ENCODE measurements at places on chromosomes 7 and 10.

DNA sequence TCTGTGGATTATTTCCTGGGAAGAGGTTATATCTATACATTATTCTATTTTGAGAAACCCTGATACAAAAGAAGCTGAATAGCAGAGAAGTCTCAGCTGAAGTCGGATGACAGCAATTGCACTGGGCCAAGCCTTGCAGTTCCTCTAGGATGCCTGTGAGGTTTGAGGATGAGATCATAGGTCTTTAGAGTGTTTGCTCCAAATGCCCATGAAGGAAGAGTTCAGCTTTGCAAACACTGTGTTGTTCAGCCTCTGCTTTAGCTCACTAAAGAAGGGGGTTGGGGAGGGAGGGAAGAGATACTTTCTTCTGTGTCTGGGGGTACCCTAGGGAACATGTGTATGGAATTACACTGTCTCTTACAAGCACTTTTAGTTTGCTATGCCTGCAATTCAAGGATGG is 282.5 kb upstream of the NRP1 start:
- DNase-seq: no peak

GRCh38 chr10:112343056-112343806 is 30.7 kb upstream of the ACSL5 start:
- no peak for DNase-seq

GRCh38 chr10:92712016-92712889 is 22.5 kb downstream of the HHEX start:
- no peak for DNase-seq

DNA sequence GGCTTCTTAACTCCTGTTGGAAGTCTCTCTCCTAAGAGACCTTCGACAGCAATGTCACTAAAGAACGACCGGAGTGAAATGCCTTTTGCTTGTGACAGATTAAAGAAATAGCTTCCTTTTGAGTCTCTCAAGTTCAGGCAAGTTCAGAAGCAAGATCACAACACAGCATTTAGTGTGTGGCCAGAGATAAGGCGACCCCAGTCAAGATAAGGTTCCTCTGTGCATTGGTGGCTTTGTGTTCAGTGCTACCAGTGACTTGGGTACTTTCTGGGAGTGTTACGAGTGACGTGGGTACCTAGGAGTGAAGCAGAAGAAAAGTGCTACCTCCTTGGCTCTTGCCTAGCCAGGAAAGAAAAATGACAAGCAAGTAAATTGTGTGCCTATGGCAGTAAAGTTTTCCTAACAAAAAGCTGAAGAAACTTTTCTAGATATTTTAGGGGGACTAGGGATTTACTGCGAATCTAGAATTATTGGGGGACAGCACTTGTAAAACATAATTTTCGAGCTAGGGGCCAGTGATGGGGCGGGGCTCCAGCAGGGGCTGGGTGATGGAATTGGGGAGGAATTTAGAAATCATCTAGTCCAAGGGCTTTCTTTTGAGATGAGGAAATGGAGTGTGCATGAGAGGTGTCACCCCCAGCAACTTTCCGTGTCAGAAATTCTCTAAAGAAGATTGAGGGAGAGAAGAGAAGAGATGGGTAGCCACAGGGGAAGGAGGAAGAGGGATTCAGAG is 191.9 kb upstream of the LYZL2 start:
- no peak for DNase-seq

- no peak for DNase-seq
These were observed 84.7 kb downstream of the MMRN2 start for GRCh38 chr10:86872757-86873156.

GRCh38 chr10:31033147-31033546 is 1.5 kb upstream of the ZNF438 start:
- no peak for DNase-seq

DNA sequence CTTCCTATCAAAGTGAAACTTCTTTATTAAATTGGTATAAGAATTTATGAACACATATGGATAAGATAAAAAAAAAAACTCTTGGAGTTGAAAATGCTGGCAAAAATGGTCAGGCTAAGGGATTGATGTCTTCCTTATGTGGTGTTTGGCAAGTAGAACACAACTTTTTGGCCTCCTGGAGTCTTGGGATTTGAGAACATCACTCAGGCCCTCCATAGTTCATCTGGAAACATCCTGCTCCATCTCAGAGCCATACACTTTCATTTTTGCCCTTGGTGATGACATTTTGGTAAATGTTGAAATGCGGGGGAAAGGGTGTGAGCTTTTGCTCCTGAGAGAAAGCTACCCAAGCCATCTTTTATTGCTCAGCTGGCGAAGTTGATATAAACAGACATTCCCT is 27.5 kb upstream of the BTBD16 start:
- no peak for DNase-seq

DNA sequence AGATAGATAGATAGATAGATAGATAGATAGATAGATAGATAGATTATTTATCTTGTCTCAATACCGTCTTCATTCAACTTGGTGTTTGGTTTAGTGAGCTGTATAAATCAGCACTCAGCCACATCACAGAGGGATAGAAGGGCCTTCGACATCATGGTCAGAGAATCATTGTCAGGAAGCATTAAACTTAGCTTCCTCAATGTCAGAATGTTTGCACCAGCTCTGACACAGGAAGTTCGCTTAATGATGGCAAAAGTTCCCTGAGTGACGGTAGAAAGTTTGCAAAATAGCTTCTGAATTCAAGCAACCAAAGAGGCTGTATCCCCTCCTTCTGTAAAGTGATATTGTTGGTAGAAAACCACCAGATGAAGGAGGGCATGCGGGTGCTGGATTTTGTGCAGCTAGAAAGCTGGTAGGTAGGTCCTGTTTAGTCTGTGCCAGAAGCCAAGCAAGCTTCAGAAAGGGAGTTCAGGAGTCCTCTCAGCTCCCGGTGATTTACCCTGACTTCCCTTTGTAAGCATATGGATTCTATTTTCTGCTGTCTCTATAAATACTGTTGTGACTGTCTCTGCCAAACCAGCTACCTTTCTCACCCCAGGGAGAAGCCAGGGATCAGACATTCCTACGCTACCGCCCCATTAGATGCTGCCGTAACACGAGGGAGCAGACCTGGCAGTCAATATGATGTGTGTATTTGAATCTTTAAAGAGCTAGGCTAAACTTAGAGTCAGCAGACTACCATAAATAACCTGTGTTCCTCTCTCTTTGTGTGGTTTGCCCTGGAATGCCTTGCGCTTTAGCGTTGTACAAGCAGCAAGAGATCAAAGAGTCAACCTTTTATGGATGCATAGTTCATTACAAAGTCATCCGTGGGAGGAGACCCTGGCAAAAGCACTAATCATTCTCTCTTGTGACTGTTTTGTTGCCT is 200.5 kb upstream of the KIAA1217 start:
- DNase-seq: no peak

DNA sequence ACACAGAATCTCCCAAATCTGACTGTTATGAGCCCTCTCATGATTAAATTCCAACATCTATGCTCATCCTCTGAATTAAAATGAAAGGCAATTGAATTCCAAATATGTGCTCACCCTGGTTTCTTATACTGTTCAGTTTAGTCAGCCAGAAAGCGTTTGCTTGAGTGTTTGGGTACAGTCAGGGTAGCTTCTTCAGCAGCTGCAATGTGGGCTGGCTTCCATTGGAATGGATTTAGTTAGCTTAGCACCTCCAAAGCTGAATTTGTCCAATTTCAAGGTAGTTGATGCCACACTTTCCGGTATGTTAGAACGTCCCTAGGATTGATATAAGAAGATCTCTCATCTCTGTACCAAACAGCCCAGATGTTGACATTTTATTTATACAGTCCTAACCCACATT is 9.3 kb downstream of the KLHL7 start:
- no peak for DNase-seq

DNA sequence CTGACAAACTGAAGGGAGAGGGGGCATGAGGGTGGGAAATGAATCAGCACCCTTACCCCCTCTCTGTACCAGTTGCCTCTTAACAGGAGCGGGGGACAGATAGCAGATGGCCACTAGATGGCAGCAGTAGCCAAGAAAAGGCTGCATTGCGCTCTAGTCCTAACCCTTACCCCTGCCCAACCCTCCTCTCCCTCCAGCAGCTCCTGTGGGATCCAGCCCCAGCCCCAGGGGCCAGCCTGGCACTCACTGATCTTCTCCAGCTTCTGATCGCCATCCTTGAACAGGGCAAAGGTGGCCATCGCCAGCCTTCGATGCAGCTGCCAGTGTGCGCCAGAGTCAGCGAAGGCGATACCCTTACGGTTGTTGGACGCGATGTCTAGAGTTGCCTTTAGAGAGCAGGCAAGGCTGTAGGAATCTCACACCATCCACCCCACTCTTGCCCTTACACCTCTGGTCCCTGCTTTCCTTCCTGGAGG is 2.2 kb downstream of the CYP17A1 start:
- DNase-seq: no peak

- DNase-seq: no peak
These were observed 15.8 kb upstream of the DOCK1 start for GRCh38 chr10:126889421-126889820.

- no peak for DNase-seq
These were observed 24.8 kb downstream of the INPP5F start for GRCh38 chr10:119750391-119751230.

DNA sequence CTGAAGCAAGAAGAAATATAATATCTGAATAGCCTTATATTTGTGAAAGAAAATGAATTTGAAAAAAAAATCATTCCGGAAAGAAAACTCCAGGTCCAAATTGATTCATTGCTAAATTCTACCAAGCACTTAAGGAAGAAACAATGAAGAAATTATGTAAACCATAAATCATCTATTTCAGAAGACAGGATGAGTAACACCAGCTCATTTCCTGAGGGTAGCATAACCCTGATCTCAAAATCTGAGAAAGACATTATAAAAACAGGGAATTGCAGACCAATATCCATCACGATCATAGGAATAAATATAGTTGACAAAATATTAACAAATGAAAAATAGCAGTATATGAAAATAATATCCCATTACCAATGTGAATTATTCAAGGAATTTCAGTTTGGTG is 70.1 kb upstream of the RAB18 start:
- DNase-seq: no peak

- no peak for DNase-seq
These were observed 287.4 kb downstream of the CELF2 start for GRCh38 chr10:11304906-11305585.

- peak; percentile 69 for DNase-seq
These were observed 11.5 kb downstream of the AQP1 start for GRCh38 chr7:30923009-30923773.

GRCh38 chr10:17234431-17234945 is 6.4 kb downstream of the VIM start:
- no peak for DNase-seq

DNA sequence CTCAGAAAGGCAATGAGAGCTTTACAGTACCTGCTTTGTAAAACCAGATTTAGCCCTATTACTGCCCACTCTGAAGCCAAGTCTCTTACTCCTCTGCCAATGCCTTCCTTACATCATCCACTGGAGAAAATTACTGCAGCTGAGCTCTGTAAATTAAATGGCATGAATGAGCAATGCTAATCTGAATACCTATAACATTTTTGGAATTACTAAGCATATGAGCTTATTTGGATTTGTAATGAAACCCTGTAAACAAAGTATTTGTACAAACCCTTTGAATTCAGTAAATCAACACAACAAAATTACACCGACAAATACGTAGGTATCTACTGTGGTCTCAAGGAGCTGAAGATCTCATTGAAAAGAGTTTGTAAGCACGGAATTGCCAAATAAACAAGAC is 12.1 kb upstream of the CCNY start:
- no peak for DNase-seq

GRCh38 chr10:131822013-131822691 is 78.7 kb upstream of the PPP2R2D start:
- peak; percentile 81 for DNase-seq

DNA sequence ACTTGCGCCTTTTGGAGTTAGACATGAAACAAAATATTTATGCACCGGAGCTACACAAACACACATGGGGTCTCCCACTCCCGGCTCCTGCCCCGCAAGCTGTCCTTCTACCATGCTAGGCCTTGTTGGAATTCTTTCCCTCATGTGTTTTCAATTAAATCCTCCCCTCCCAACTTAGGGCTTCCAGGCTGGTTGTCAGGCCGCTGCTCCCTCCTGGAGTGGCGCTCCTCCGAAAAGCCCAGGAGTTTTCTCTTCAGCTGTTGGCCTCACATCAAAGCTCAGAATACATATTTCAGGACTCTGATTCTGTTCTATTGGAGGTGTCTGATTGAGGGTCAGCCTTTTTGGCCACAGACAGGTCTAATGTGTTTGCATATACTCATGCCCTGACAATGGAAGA is 113.3 kb downstream of the FANK1 start:
- DNase-seq: no peak

DNA sequence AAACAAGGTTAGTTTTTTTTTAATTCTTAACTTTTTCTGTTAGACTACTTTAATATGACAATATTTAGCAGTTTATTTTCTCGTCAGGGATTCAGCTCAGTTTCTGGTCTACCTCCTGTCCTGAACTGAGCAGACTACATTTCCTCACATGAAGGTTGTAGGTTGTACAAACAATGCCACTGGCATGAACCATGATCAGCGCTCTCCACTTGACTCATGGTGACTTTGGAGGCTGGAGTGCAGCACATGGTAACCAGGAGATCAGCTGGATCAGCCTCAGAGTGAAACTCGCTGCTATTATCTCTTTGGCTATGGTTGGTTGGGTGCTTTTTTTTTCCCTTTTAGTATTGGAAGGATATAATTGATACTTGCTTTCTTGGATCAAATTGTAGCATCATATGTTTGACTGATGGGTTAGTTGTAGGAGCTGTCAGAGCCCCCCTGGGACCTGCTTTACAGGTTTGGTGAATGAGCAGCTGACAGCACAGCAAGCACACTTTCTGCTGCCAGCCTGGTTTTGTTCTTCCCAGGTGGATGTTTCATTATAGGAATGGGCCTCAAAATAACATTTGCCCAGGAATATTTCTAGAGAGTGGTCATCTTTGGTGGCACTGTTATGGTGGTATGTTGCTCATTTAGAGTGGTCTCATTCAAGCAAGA is 556.4 kb downstream of the AUTS2 start:
- no peak for DNase-seq

- no peak for DNase-seq
These were observed 50.1 kb downstream of the SFTPD start for GRCh38 chr10:79898597-79899325.

DNA sequence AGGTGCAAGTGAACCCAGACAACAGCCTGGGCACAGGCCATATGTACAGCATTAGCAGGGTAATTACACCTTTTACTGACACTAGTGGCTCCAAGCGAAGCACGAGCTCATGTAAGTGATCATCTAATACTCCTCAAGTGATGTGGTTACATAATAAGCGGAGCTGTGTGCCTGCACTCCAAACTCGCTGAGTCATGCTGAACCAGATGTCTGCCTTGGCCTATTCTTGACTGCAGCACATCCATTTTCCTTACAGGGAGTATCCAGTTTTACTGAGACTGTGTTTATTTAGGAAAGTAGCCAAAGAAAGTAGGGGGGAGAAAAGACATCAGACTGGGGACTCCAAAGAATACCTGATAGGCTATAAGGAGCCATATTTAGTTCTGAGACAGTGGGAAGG is 90.1 kb downstream of the GRM3 start:
- DNase-seq: no peak

- no peak for DNase-seq
These were observed 25.0 kb downstream of the CACUL1 start for GRCh38 chr10:118729641-118730258.
